ENCODE measurements at places on chromosomes 3 and 15. TPM values are rescaled to one million over a fixed set of nuclear protein-coding genes. Genes with fewer than 3 reads are reported as not detected.

- DNase-seq = no peak
Measured at GRCh38 chr3:149352556-149352955, 19.1 kb upstream of the TM4SF18 start.

Gene ANKRD34C
- not detected for total RNA-seq

- no peak for DNase-seq
Measured at GRCh38 chr3:128884992-128885391, 5.6 kb downstream of the ACAD9 start.

GRCh38 chr15:55241891-55242290 lies 45.1 kb upstream of the RSL24D1 start:
- DNase-seq = no peak

Gene ARHGEF26
- 88.0 TPM for total RNA-seq

DNA sequence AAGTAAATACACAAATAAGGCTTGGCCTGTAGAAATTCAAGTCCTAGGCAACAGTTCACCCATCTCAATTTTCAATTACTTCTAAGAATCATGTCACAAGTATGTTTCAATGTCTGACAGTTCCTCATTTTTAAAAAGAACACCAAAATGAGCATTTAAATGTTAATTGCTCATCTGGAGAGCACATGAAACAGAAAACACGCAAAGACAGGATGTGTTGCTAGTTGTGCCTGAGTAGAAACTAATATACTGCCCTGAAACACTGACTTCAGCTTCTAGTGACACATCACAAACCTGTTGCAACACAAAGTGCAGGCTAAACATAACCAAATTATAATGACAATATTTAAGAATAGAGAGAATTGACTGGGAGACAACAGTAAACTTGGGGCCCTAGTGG lies 167.3 kb upstream of the THBS1 start:
- no peak for DNase-seq

- no peak for DNase-seq
Measured at GRCh38 chr3:54476891-54477290, 354.5 kb downstream of the CACNA2D3 start.

Gene C3orf33
- 1.5 TPM for total RNA-seq

GRCh38 chr3:13484851-13485590 lies 4.9 kb downstream of the HDAC11 start:
- no peak for DNase-seq

DNA sequence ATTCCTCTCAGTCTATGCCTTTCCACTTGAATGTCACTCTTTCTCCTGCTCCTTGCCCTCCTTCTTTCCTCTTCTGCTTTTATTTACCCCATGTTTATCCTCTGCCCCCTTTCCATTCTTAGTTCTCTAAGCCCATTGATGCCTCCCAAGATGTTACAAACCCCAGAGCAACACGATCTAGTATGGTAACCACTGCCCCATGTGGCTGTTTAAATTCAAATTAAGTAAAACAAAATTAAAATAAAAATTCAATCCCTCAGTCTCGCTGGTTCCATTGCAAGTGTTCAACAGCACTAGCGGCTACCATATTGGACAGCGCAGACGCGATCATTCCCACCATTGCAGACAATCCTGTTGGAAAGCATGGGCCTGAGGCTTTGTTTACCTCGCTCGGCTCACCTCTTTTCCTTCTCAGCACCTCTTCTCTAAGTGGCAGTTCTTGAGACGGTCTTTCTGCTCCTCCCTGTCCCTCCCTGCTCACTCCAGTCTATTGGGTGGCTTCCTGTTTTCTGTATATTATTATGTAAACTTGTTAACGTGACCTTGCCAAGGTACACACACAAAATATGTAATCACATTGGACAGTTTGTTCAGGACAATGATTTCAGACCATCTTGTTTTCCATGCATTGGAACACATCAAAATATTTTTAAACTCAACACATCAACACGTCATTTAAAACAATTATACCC lies 21.8 kb upstream of the CA12 start:
- DNase-seq = no peak

Gene CTXND1
- total RNA-seq = not detected
